ENCODE measurements at places on chromosomes 13 and 19.

DNA sequence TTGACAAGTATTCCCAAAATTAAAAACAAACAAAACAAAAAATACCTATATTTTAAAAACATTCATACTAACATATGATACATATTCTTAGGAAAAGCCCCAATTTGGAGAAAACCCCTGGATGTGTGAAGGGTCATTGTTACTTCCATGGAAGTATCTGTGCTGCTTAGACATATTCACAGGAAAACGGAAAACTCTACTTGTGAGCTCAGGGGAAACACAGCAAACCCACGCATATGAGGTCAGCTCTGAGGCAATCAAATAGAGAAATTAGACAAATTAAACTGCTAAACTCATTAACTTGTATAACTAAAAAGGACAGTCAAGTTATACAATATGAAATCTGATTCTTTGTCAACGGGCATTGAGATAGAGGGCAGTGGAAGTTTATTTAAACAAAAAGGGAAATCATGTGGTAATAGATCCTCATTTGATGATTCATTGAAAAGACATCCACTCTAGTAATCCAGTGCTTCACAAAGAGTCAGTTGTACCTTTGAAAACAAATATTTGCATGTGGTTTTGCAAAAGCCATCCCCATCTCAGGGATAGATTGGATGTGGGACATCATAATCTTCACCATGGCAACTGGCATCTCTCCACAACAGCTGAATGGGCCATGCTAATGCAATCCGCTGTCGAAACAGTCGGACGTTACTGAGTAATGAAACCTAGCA lies 423.4 kb downstream of the ITGBL1 start:
- no peak for DNase-seq

- no peak for DNase-seq
These were observed 327.4 kb upstream of the ZNF507 start for GRCh38 chr19:32018014-32018413.

- no peak for DNase-seq
These were observed 75.9 kb upstream of the DOCK9 start for GRCh38 chr13:99053636-99054233.

- no peak for DNase-seq
These were observed 7.3 kb upstream of the CEACAM6 start for GRCh38 chr19:41748012-41748411.

DNA sequence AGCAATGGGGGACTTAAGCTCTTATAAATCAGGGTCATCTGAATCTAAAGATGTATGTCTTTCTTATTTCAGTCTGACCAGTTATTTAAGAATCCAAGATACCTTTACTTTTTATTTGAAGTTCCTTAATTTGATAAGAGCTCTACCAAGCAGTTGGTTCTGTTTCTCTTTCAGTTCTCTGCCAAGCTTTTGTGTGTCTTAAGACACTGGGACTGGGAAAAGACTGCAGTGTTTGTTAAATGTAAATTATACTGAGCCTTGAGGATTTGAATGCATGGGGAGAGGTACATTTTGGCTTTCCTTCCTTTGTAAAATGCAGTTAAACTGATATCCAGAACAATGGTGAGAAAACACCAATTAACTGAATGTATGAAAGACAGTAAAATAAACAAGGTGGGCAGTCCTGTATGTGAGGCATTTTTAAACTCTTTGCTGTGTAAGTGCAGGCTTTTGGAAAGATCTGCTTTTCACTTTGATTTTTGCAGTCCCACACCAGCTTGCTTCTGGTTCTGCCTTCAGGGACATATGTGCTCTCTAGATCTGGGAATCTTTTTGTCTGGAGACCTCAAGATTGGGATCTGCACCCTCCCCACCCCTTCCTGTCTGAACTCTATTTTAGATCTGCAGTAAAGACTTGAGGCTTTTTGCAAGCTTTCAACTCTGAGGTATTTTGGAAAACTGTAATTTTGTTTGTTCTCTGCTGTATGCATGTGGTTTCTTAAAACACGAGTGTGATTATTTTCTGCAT lies 77.6 kb downstream of the LRCH1 start:
- DNase-seq, result no peak

GRCh38 chr19:33988601-33989000 lies 183.7 kb upstream of the LSM14A start:
- DNase-seq, result no peak

- no peak for DNase-seq
These were observed 792 bp upstream of the LENG8 start for GRCh38 chr19:54448040-54448773.

GRCh38 chr13:28268800-28269223 lies 130.5 kb downstream of the PAN3 start:
- no peak for DNase-seq

- DNase-seq, result no peak
These were observed 6.9 kb downstream of the IL4I1 start for GRCh38 chr19:49889687-49890348.

GRCh38 chr13:68609661-68610060 lies 1379.5 kb upstream of the PCDH9 start:
- no peak for DNase-seq

DNA sequence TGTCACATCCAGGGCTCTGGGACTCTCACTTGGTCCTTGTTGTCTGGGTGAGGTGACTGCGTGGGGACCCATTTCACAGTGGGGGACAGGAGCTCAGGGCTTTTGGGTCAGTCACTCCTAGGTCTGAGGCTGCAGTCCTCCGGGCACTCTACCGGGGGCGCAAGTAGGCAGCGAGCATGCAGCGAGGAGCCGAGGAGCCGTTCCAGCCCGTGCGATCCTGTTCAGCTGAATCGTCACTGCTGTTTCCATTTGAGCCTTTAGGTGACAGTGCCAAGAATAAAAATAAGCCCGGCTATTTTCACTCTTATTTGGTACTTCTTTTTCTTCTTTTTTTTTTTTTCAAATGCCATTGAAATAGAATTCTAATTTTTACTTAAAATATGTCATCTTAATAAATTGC lies 126.5 kb downstream of the ZNF536 start:
- DNase-seq, result no peak

Measured in pulmonary artery endothelial cell (primary cell).